ENCODE measurements at places on chromosomes 5 and 9.

GRCh38 chr9:29129763-29130162 is 1556.5 kb upstream of the C9orf72 start:
- DNase-seq = no peak

- no peak for DNase-seq
Measured at GRCh38 chr5:41858890-41859289, 11.3 kb downstream of the OXCT1 start.

DNA sequence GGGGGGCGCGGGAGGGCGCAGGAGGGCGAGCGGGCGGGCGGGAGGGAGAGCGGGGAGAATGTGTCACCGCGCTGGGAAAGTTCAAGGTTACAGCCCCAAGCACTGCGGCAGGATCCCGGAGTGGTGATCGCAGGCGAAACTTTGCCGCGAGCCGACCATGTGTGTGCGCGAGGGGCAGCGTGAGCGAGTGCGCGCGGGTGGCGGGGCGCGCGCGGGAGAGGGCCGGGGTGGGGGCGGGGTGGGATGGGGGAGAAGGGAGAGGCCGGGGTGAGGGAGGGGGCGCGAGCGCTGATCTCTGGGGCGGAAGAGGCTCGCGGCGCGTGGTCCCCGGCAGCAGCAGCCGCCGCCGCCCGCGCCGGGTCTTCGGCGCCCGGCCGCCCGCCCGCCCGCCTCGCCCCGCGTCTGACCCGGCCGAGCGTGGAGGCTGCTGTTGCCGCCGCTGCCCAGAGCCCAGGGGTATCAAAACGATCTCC is at the start of gene NFIB:
NFIB (minus strand) TSS at position 191 of the 473 bp plus-strand sequence. CDS start 630 bp downstream, outside the sequence.
- peak; percentile 87 for DNase-seq

DNA sequence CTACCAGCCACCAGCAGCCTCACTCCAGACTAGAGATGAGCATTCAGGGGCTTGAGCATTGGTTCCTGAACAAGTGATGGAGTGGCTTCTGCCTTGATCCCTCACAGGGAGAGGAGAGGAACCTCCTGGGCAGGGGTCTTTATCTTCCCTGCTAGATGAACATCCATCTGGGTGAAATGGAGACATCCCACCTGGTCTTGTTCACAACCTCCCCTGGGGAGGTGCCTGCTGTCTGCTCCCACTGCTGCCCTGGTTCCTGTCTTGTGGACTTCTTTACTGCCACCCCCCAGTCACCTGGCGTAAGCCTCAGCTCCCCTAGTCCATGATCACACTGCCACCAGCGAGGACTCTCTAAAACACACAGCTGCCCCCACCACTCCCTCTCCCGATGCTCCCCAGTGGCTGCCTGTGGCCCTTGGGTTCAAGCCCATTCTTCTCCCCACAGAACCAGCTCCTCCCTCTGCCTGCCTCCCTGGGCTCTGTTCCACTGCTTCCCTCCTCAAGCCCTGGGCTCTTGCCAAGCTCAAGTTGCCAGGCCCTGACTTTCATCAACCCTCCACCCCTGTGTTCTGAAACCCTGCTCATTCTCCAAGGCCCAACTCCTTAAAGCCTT is 51.5 kb downstream of the COL15A1 start:
- peak; percentile 46 for DNase-seq

- DNase-seq = no peak
Measured at GRCh38 chr9:124366476-124367220, 48.6 kb downstream of the PSMB7 start.

GRCh38 chr5:110040178-110040577 is 350.5 kb downstream of the MAN2A1 start:
- no peak for DNase-seq

GRCh38 chr5:151684690-151685361 is 1.9 kb downstream of the SPARC start:
- DNase-seq = peak; percentile 98

- DNase-seq = no peak
Measured at GRCh38 chr9:112080831-112081542, 94.1 kb downstream of the SUSD1 start.

DNA sequence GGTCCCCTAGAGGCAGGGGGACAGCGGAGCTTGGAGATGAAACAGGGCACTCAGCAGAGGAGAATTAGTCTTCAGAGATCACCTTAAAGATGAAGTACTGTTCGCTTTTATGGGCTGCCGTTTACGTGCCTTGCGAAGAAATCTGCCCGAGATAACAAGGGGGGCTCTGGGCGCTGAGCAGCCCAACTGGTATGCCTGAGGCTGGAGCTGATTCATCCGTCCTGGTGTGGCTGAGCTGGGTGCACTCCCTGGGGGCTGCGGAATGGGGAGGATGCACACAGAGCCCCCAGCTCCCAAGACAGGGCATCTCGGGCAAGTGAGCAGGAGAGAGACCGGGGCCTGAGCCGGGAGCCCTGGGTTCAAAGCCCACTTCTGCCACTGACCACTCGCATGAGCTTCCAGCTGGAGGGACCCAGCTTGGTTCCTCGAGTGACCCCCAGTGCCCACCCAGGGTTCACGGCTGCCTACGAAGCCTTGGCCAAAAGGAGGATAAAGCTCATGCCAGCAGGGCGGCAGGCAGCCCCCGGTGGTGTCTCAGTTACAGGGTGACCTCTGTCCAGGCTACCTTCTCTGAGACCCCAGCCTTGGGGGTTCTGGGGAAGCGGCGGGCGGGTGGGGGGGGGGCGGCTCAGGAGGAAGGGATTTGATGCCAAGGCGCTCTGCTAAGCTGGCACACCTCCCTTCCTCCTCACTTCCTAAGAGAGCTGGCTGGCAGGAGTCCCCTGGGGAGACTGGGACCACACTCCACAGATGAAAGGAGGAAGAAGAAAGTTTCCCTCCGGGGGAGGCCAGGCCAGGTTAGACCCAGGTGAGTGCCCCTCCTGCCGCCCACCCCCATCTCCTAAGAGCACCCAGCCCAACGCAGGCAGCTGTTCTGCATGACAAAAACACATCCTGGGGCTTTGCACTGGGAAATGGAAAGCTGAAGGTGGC is 5.7 kb downstream of the FIBCD1 start:
- DNase-seq = peak; percentile 65

- no peak for DNase-seq
Measured at GRCh38 chr9:108859459-108860114, 2.5 kb upstream of the ACTL7A start.

DNA sequence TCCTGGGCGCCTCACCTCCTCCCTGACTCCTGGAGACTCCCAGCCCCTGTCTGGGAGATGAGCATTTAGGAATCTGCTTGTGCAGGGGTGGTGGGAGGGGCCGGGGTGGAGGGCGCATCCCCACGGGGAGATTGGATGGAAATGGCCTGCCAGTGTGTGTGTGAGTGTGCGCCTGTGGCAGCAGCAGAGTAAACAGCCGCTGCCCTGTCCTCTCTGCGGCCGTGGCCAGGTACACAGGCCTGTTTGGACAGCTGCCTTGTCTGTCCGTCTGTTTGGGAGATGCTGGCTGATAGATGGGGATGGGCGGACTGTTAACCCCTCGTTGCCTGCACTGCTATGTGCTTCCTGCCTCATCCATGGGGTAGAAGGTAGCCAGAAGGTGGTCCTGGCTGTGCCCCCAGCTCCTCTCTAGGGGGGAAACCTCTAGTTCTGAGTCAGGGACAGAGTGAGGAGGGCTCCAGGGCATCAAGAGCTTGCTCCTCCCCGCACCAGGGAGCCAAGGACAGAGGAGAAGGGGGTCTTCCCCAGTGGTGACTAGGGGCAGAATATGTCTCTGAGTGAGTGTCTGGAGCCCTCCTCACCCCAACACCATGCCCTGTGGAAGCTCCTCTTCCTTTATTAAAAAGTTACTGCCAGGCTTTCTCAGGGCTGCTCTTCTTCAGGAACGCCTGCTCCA is 60.1 kb downstream of the LMX1B start:
- no peak for DNase-seq

- peak; percentile 67 for DNase-seq
Measured at GRCh38 chr5:128538000-128538249, at the start of gene FBN2. TSS of gene FBN2 (minus strand) at chr5:128538245. CDS start at chr5:128537603, 642 bp downstream.

GRCh38 chr5:8138884-8139283 is 269.9 kb downstream of the MTRR start:
- DNase-seq = no peak

DNA sequence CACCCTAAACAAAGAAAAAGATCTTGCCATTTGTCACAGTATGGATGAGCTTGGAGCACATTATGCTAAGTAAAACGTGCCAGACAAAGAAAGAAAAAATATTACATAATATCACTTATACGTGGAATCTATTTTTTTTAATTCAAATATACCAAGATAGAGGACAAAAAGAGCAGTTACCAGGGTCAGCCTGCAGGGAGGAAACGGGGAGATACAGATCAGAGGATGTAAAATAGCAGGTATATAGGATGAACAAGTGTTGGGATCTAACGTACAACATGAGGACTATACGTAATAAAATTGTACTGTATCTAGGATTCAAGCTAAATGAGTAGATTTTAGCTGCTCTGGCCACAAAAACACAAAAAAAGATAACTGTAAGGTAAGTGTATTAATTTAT is 247.5 kb downstream of the TMEM161B start:
- DNase-seq = no peak

DNA sequence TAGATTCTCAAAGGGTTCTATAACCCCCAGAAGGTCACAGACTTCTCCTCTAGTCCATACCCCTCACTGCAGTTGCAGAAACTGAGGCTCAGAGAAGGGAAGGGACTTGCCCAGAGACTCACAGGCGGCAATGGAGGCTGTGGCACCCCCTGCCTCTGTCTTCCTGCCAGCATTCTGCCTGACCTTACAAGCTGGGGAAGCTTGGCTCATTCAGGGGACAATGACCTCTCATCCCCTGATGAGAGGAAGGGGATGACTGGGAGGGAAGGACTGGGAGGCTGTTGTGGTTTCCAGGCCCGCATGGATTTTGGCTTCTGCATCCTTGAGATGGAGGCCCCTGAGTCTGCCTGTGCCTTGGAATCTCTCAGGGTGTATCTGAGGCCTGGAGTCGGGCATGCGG is 897 bp downstream of the NDST1 start:
- no peak for DNase-seq

DNA sequence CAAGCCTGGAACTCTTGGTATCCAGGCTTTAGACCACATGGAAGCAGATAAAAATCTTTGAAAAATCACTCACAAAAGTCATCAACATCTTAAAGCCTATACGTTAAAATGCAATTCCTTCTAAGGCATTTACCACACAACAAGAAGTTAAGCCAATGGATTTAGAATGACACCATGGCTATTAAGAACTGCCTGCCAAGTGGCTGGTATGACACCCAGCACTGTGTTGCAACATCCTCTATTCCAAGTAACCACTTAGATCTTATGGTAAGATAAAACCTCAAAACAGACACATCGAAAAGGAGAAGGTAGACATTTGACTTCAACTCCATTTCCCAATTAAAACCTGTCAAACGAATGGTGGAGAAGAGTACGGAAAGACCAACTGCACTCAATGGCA is 344.2 kb upstream of the SLC30A5 start:
- no peak for DNase-seq

DNA sequence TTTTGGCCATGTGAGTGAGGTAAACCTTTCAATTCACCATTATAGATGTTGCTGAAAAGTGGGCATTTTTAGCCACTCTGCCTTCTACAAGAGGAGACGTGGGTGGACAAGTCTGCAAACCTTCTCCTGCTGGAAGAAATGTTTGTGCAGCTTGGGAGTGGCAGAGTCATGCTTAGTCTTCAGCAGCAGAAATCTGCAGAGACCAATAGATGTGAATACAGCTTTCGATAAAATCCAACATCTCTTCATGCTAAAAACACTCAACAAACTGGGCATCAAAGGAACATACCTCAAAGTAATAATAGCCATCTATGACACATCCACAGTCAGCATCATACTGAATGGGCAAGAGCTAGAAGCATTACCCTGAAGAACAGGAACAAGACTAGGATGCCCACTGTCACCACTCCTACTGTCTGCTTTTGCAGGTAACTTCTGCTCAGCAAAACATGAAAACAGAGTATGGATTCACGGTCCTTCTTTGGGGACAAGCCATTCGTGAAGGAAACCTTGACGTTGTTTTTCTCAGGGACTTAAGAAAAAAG is 91.3 kb downstream of the RALGPS1 start:
- DNase-seq = no peak

DNA sequence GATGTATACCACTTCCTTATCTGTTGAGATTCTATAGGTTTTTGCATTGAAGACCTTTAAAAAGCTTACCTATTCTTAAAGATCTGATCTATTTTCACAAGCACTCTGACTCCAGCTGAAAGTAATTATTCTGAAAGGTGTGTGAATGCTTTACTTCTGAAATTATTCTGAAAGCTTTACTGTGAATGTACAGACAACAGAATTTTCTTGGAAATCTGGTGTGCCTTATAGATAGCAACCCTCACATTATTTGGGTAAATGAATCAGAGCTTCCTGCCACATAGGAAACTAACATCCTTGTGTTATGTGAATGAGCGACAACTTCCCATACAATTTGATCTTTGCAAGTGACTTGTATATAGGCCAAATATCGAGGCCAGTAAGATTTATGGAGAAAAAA is 6.5 kb downstream of the CDO1 start:
- DNase-seq = no peak
